Mesothelial cell of epicardium (in vitro differentiated cells): ENCODE measurements at places on chromosomes 11 and 22.

DNA sequence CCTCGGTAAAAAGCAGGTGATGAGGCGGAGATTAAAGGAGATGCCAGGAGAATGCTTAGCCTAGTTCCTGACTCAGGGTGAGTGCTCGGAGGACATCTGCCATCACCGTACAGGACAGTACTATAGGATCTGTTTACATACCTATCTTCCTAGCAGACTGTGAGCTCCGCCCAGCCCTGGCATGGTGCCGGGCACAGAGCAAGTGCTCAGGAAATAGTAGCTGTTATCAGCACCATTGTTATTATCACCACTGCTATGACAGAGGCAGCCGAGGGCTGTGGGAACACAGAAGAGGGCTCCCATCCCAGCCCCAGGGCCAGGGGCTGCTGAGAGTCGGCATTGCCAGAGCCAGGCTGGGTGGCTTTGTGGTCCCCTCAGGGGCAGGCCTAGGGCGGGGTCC, 642 bp upstream of the SEPTIN3 start:
- no peak for DNase-seq

GRCh38 chr11:2121227-2122130, 17.7 kb downstream of the IGF2 start:
- DNase-seq = no peak

DNA sequence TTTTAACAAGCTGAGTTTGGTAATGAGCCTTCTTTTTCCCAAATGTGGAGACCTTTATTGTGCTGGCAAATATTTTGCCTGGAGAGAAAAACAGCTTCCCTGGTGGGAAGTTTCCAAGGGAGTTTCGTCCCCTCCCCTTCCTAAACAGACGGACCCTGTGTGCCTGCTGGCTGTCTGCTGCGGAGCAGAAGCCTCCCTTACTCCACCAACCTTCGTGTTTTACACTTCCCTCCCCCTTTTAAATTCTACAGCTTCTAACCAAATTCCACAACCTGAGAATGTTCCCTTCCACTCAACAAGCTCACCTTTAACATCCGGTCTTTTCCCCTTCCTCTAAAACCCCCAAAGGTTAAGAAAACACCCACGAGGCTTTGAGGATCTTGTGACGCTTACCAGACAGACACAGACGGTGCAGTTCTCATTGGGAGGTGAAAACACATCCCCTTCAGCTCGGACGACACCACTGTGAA, 17.1 kb downstream of the VWCE start:
- DNase-seq = no peak

DNA sequence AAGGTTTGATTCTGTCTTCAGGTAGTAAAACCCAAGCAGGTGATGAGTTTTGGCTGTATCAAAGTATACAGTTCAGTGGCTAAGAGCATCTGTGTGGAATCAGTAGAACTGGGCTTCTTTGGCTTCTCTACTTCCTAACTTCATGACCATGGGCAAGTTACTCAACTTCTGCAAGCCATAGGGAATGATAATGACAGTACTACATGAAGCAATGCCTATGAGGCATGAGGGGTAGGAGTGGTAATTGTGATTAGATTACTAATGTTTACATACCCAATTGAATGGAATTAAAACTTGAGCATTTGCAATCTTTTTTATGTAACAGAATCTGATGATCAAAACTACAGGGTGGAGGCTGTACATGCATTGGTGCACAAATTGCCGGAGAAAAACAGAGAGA, 164.3 kb downstream of the PGR start:
- no peak for DNase-seq

GRCh38 chr22:48807155-48807554, 1020.5 kb downstream of the BRD1 start:
- DNase-seq = no peak

GRCh38 chr11:72752088-72752914, at the start of gene ARAP1:
TSS of gene ARAP1 (minus strand) at chr11:72752408. CDS start at chr11:72727128, 25,280 bp downstream.
- DNase-seq = peak; percentile 61
